ENCODE measurements at places on chromosomes 7 and 10. TPM values are rescaled to one million over a fixed set of nuclear protein-coding genes. Genes with fewer than 3 reads are reported as not detected.

DNA sequence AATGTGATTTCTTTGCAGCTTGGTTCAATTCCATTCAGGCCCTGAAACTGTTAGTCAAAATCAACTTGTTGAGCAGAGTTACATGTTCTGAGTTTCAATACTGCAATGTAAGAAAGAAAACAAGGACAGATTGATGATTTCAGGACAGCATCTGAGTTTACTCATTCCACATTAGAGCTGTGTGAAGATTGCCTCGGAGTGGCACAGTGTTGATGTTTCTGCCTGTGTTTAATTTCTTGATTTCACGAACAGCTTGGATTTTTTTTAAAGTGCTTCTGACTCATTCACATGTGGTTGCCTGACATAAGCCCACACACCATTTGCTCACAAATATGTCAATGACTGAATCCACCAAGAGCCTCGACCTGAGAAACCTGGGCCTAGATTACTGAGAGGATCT is 101.2 kb upstream of the PARD3 start:
- DNase-seq: no peak
- no peaks in the 10 kb centered on the region for H3K4me1 ChIP-seq
- no peaks in the 10 kb centered on the region for H3K36me3 ChIP-seq
- H3K27me3 ChIP-seq: peaks cover 6% of the 10 kb centered on the region
- no peak overlapping the region for H3K4me3 ChIP-seq
- H3K27ac ChIP-seq: no peak overlapping the region

GRCh38 chr7:8380130-8380529 is 53.3 kb upstream of the NXPH1 start:
- H3K4me1 ChIP-seq: no peaks in the 10 kb centered on the region
- no peaks in the 10 kb centered on the region for H3K36me3 ChIP-seq
- H3K27ac ChIP-seq: no peak overlapping the region
- DNase-seq: no peak
- H3K4me3 ChIP-seq: no peak overlapping the region

- peaks cover 16% of the 10 kb centered on the region for H3K4me1 ChIP-seq
- peak overlapping the region; percentile 10 for H3K27ac ChIP-seq
- peak overlapping the region; percentile 24 for H3K4me3 ChIP-seq
- no peak for DNase-seq
These were observed 98.0 kb upstream of the PIK3CG start for GRCh38 chr7:106767078-106767477.

The GNGT1 gene
- total RNA-seq: not detected

The RAB19 gene
- total RNA-seq: 9.1 TPM

GRCh38 chr7:10596827-10597226 is 376.8 kb upstream of the PHF14 start:
- no peak for DNase-seq
- H3K4me3 ChIP-seq: no peak overlapping the region
- no peaks in the 10 kb centered on the region for H3K27me3 ChIP-seq
- no peak overlapping the region for H3K27ac ChIP-seq
- no peaks in the 10 kb centered on the region for H3K36me3 ChIP-seq

GRCh38 chr10:10798102-10798863 is 219.4 kb upstream of the CELF2 start:
- no peak overlapping the region for H3K4me3 ChIP-seq
- no peak for DNase-seq
- no peak overlapping the region for H3K27ac ChIP-seq
- no peaks in the 10 kb centered on the region for H3K4me1 ChIP-seq

The FBXO24 gene
- 1.2 TPM for total RNA-seq

DNA sequence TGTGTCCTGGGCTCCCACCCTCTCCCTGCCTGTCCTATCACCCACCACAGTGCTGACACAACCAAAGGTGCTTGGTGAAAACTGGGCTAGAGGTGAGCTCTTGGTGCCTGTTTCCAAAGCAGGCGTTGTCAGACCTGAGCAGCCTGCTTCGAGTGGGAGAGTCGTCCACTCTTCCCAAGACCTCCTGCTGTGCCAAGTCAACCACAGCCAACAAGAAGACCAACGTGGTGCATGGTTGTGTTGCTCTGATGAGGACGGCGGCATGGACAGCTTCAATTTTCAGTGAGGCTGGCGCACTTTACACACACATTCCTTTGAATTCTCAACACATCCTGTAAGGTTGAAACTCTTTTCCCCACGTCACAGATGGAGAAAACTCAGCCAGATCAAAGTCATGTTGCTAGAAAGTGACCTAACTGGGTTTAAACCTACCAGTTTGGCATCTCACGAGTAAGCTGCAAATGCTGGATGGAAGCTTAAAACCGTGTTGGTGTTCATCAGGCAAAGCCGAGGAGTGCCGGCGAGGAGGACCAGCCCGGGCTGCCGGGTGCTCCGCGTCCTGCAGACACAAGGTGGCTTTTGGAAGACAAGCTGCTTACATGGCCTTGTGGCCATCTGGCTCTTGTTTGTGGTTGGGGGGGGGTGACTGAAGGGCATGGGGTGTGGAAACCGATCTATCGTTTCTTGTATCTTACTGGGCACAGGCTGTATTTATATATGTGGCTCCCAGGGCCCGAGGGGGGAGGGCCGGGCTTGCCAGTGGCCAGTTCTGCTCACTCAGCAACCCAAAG is 39.3 kb downstream of the INSIG1 start:
- peaks cover 6% of the 10 kb centered on the region for H3K4me1 ChIP-seq
- no peaks in the 10 kb centered on the region for H3K36me3 ChIP-seq
- no peak overlapping the region for H3K4me3 ChIP-seq
- H3K27me3 ChIP-seq: peaks cover 11% of the 10 kb centered on the region
- no peak overlapping the region for H3K27ac ChIP-seq

The RADIL gene
- 0.28 TPM for total RNA-seq

DNA sequence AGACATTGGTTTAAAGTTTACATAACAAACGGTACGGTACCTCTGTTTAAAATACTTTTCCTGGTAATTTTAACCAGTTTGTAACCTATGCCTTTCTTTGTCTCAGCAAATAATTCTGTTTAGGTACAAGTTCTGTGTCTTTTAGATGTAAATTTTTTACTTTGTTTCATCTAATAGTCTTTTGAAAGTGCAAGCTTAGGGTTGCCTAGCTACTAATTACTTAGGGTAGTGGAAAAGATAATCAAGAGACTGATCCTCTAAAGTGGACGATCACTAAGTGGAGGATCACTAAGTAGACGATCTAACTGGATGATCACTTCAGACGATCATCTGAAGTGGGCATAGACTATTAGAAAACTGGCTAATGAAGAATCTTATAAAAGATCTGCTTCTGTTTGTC is 16.1 kb upstream of the FKBP9 start:
- peak overlapping the region; percentile 90 for H3K4me3 ChIP-seq
- DNase-seq: no peak
- no peak overlapping the region for H3K27ac ChIP-seq
- peaks cover 7% of the 10 kb centered on the region for H3K36me3 ChIP-seq
- H3K4me1 ChIP-seq: peaks cover 10% of the 10 kb centered on the region

DNA sequence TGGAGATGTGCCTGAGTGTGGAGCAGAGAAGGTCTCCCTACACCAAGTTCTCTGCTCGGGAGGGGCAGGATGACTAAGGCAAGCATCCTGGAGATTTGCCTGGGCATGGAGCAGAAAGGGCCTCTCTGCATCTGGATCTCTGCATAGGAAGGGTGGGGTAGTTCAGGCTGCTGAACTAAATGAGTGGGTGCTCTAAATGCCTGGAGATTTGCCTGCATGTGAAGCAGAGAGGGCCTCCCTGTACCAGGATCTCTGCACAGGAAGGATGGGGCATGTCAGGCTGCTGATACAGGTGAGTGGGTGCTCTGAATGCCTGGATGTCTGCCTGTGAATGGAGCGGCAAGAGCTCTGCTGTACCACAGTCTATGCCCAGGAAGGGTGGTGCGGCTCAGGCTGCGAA is 680.7 kb downstream of the SUGCT start:
- H3K36me3 ChIP-seq: no peaks in the 10 kb centered on the region
- no peak for DNase-seq
- H3K4me1 ChIP-seq: no peaks in the 10 kb centered on the region
- no peak overlapping the region for H3K27ac ChIP-seq

- DNase-seq: no peak
- no peak overlapping the region for H3K27ac ChIP-seq
- H3K4me3 ChIP-seq: no peak overlapping the region
- peaks cover 5% of the 10 kb centered on the region for H3K27me3 ChIP-seq
- H3K36me3 ChIP-seq: no peaks in the 10 kb centered on the region
- H3K4me1 ChIP-seq: no peaks in the 10 kb centered on the region
These were observed 62.3 kb downstream of the TMEM26 start for GRCh38 chr10:61390851-61391250.

- peak overlapping the region; percentile 50 for H3K4me3 ChIP-seq
- H3K4me1 ChIP-seq: peaks cover 69% of the 10 kb centered on the region
- no peaks in the 10 kb centered on the region for H3K36me3 ChIP-seq
- DNase-seq: no peak
- peak overlapping the region; percentile 67 for H3K27ac ChIP-seq
- no peaks in the 10 kb centered on the region for H3K27me3 ChIP-seq
These were observed 27.7 kb upstream of the DDIT4 start for GRCh38 chr10:72245949-72246525.

GRCh38 chr10:8360365-8360764 is 305.9 kb downstream of the GATA3 start:
- H3K27me3 ChIP-seq: peaks cover 11% of the 10 kb centered on the region
- DNase-seq: no peak
- H3K36me3 ChIP-seq: peaks cover 14% of the 10 kb centered on the region
- H3K27ac ChIP-seq: no peak overlapping the region
- H3K4me1 ChIP-seq: peaks cover 26% of the 10 kb centered on the region

GRCh38 chr7:128167042-128167701 is 73.9 kb upstream of the LEP start:
- peaks cover 66% of the 10 kb centered on the region for H3K27me3 ChIP-seq
- H3K27ac ChIP-seq: no peak overlapping the region
- no peaks in the 10 kb centered on the region for H3K36me3 ChIP-seq
- peak overlapping the region; percentile 76 for H3K4me3 ChIP-seq
- no peak for DNase-seq
- peaks cover 6% of the 10 kb centered on the region for H3K4me1 ChIP-seq

GRCh38 chr7:70071766-70072165 is 473.5 kb downstream of the AUTS2 start:
- no peaks in the 10 kb centered on the region for H3K4me1 ChIP-seq
- no peaks in the 10 kb centered on the region for H3K27me3 ChIP-seq
- H3K4me3 ChIP-seq: no peak overlapping the region
- H3K27ac ChIP-seq: no peak overlapping the region
